ENCODE measurements at places on chromosomes 4 and X.
A peak's percentile ranks its signal among the peaks of the same experiment; 100 is the strongest.

GRCh38 chrX:134676436-134676835 is 18.2 kb upstream of the PLAC1 start:
- DNase-seq, result no peak

DNA sequence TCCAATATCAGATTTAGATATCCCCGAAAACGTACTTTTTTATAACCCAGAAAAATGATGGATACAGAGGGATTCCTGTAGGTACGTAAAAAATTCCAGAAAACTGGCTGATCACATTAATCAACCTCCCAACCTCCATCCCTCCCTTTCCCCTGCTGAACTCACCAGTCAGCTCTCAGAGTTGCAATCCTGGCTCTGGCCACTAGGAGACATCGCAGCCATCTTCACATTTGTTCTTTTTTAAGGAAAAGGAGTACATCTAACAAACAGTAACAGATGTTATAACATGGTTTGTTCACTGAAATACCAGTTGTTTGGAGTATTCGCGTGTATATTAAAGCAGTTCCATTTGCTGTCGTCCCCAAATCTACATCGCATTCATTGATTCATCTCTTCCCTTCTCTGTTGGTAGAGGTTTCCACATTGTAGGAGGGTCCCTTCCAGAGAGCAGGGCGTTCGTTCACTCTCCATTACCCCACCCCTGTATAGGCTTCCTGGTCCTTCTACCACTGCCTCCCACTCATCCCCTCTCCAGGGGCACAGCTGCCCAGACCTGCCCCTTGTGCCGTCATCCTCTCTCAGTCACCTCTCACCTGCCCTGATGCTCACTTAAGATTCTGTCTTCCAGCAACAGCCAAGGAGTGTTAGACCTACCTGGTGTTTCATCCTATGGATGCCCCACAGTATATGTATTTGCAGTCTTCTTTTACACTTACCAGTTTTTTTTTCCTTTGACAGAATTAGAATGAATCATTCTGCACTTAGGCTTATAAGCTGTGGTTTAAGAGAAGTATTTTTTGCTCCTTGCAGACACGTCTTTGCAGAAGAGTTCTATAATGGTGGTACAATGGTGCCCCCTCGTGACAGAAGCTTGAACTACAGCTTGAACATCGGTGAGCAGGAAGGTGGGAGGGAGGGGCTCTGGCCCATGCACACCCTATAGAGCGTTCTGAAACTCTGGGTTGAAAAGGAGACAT is 36.8 kb upstream of the RAB40AL start:
- peak; percentile 83 for DNase-seq

GRCh38 chr4:168101026-168101425 is 8.7 kb downstream of the ANXA10 start:
- DNase-seq, result no peak

DNA sequence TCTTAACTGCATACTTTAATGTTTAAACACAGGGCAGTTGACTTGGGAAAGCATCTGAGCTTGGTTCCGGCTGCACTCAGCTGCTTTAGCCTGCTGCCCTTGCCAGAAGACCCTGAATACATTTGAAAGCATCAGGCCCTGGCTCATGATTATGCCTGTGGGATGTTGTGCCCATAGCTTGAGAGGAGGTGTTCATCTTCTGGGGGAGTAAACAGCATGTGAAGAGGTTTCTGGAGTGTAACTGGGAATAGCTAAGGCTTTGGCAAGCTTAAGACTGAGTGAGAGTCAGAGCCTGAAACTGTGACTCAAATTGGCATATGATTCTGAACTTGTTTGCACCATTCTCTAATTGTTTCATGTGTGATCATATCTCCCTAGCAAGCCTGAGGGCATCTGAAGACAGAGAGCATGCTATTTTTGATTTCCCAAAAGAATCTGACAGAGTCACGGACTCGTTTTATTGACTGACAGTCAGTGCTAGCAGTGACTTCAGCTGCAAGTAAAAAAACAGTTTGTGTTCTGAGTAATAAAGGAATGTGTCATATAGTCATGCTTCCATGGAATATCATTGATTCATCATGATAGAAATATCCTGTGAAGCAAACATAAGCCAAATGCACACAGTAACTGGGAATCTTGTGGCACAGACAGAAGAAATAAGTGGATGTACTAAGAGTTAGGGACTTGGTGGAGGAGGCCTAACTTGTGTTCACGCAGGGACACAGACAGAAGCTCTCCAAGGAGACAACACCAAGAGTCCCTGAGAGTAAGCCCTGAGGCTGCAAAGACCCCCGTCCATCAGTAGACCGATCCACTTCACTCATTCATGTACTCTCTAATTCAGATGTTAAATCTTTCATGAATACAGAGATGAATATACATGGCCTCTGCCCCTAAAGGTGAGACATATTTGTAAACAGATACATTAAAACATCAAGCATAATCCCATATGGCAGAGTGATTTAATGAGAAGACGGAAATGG is 100.7 kb downstream of the SYNPO2 start:
- DNase-seq, result no peak

- DNase-seq, result no peak
Observed at GRCh38 chr4:68592673-68593072, 16.6 kb upstream of the UGT2B17 start.

GRCh38 chr4:52106660-52107059 is 55.6 kb downstream of the SPATA18 start:
- DNase-seq, result no peak

DNA sequence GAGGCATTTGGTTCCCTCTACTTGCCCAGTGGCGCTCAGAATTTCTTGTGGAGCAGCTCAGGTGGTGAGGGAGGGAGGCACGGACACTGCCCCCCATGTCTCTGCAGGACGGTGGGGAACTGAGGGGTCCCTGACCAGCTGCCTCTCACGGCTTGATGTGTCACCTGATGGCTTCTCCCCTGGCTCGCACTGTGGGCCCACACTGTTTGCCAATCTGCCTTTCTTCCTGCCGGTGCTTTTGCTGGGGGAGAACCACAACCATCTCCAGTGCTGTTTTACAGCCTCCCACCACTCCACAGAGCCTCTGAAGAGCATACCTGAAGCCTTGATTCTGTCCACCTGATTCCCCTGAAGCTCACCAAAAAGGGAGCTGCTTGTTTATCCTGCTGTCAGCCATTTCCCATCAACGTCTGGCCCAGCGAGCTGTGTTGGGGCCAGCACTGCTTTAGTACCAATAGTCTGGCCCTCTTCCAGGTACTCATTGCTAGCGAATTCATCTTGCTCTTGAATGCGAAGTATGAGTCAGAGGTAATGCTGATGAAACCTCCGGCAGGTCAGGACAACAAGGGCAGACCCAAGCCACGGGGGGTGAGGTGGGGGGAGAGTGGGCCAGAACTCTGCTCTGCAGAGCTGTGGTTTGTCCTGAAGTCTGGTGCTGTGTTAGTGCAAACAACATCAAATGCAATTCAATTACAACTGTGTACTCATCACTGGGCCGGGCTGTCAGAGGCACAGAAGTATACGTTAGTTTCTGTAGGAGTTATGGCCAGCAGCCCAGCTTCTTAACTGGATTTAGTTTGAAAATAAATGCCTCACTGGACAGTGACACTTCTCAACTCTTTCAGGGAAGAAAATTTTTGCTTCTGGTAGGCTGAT is 208.3 kb upstream of the JADE1 start:
- DNase-seq, result peak; percentile 41

DNA sequence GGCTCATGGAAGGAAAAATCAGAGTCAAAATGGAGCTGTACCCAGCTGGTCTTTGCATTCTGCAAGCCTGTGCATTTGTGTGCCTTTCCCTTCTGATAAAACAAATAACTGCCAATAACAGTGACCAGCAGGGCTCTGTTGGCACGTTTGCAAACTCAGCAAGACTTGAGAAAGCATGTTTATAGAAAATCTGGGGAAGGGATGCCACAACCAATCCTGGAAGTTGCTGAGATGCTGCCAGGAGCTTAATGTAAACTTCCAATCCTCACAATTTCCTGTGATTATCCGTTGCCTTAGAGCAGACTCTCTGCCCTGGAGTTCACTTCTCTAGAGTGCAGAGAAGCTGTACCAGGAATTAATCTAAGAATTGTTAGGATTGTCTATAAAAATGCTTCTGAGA is 6.9 kb upstream of the ANXA3 start:
- DNase-seq, result no peak

GRCh38 chrX:132119821-132120515 is 7.9 kb downstream of the FRMD7 start:
- DNase-seq, result no peak

- DNase-seq, result no peak
Observed at GRCh38 chr4:81431971-81432370, 39.7 kb downstream of the RASGEF1B start.

GRCh38 chr4:107391630-107392028 is 328.4 kb downstream of the PAPSS1 start:
- no peak for DNase-seq
